ENCODE measurements at places on chromosomes 6 and 20.

GRCh38 chr6:161921602-161922395 is 647.9 kb upstream of the AGPAT4 start:
- no peak for DNase-seq

GRCh38 chr20:33568378-33568777 is 78.5 kb downstream of the CBFA2T2 start:
- no peak for DNase-seq

DNA sequence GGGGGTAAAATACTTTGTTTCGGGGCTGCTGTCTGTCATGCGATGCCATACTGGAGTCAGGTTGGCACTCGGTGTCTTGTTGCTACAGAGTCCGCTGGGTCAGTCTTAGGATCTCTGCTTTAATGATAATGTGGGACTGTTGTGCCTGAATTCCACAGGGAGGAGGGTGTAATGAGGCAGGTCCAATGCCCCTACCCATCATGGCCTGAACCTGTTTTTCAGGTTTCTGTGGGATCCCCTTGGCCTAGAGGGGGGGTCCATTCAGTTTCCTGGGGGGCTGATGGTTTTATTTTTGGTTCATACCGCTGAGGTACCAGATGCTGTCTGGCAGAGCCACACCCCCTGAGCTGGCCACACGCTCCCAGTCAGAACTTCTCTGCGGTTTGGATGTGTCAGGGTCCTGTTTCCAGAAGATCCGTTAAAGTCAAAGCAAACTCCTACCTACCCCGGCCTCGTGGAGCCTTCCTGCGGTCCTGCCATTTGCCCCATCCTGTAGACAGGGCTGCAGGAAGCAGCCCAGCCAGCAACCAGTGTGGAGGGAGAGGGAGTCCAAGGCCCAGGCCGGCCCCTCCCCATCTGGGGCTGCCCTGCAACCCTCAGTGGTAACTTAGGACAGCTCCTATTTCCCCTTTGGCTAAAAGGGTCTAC is 69.7 kb downstream of the TCP11 start:
- no peak for DNase-seq

GRCh38 chr6:144939921-144940320 is 654.8 kb downstream of the UTRN start:
- no peak for DNase-seq

- DNase-seq, result no peak
These were observed 3.5 kb downstream of the CTNNBL1 start for GRCh38 chr20:37697314-37697713.

DNA sequence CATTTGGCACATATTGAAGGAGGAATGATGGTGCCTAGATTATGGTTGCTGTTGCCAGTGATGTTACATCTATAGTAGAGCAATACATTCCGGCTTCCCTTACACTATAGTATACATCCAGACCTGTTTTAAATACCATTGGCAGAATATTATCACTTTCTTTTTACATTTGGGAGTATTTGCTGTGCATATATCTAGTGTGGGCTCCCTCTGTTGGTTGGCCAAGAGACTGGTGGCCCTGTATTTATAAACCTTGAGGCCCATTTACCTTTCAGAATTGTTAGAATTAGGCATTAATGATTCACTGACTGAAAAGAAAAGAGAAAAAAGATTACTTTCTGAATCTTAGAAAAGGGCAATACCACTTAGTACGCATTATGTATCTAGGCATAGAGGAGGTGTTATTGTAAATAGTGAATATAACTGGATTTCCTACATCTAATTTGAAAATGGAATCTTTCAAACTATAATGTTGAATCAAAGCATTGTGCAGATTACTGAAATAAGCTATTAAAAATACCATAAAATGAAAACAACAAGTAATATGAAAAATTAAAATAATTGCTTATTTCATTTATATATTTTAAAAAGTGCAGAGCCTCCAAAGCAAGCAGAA is 628.8 kb upstream of the MAN1A1 start:
- peak; percentile 13 for DNase-seq

DNA sequence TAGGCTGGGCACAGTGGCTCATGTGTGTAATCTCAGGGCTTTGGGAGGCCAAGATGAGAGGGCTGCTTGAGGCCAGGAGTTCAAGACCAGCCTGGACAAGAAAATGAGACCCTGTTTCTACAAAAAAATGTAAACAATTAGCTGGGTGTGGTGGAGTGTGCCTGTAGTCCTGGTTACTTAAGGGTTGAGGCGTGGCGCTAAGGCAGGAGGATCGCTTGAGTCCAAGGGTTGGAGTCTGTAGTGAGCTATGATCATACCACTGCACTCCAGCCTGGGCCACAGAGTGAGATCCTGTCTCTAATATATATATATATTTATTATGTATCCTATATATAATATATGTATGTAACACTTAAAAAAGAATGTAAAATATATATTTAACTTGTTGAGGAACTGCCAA is 7.9 kb upstream of the ABRACL start:
- no peak for DNase-seq

GRCh38 chr6:147170269-147170668 is 33.9 kb upstream of the STXBP5 start:
- no peak for DNase-seq

- DNase-seq, result no peak
These were observed 31.5 kb downstream of the PDE7B start for GRCh38 chr6:135883045-135883444.

GRCh38 chr6:119283979-119284545 is 65.5 kb downstream of the MAN1A1 start:
- no peak for DNase-seq

DNA sequence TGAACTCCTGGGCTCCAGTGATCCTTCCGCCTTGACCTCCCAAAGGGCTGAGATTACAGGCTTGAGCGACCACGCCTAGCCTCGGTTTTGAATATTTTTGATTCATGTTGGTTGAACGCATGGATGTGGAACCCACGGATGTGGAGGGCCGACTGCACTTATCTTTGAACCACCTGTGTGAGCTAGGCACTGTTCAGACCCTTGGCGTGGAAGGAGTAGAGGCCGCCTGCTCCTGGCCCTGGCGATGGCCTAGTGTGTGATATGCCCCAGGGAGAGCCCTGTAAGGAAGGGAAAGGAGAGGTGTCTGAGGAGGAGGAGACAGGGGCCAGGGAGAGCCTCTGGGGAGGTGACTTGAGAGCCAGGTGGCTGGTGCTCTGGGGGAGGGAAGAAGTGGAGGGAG is 64.3 kb downstream of the BCAS4 start:
- no peak for DNase-seq

- no peak for DNase-seq
These were observed 320.7 kb downstream of the CDC5L start for GRCh38 chr6:44708208-44708607.

- no peak for DNase-seq
These were observed 130.1 kb upstream of the ASCC3 start for GRCh38 chr6:101011186-101011585.

- DNase-seq, result no peak
These were observed 26.1 kb upstream of the ARHGAP18 start for GRCh38 chr6:129736105-129736504.

DNA sequence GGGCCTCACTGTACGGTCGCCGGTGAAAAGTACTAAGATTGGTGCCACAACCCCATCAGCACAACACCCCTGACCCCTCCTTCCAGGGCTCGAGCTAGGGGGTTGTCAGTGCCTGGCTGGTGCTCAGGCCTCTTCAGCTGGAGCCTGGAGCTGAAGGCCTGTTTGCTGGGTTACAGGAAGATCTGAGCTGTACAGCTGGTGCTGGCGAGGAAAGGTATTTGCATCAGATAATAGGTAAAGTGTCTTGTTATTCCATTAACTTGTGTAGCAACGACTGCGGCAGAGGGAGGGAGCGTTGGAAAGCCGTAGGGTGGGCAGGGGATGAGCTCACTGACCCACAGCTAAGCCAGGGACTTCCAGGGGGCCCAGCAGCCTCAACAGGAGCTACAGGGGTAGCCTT is 15.8 kb upstream of the SIRPA start:
- DNase-seq, result no peak

DNA sequence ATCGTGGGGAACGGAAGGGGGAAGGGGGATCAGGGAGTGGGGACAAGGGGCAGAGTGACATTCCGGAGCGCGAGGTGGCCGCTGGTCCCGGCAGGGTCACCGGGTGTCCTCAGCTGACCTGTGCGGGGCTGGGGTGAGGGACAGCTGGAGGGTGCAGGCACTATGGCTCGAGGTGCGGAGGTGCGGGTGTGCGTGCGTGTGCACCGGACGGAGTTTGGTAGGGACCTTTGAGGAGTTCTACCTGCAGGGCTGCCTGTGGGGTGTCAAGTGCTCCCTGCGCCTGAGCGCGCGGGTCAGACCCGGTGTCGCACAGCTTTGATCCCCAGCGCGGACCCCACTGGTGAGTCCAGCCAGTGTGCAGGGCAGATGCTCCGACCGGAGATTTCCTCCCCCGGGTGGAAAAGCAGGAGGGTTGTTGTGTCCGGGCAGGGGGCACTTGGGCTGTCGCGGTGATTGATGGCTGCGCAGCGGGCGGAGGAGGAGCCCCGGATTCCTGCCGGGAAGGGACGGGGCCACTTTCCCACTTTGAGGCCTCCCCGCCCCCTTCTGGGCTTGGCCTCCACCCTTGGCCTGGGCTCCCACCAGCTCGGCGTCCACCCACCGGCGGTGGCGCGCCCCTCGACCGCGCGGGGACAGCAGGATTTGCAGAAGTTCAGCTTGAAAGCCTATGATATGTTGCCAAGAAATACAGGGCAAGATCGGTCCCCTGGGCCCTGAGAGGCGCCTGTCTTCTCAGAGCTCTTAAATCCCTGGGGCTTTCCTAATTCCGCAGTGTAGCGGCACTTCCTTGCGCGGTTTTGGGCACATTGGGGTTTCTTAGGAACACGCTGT is 658 bp downstream of the RIN2 start:
- DNase-seq, result no peak

DNA sequence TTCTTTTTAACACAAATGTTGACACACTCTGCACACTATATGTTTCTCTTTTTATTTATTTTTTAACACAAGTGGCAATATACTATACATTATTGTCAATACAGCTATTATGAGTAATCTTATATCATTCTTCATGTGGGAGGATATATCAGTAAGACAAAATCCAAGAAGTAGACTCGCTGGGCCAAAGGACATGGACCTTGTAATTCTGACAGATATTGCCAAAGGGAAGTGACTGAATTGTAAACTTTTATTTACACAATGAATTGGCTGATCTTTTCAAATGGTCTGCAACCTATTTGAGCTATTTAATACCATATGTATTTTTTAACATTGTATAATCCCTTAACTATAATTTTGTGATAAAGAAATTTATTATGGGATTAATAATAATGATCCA is 56.0 kb downstream of the CCDC170 start:
- no peak for DNase-seq

DNA sequence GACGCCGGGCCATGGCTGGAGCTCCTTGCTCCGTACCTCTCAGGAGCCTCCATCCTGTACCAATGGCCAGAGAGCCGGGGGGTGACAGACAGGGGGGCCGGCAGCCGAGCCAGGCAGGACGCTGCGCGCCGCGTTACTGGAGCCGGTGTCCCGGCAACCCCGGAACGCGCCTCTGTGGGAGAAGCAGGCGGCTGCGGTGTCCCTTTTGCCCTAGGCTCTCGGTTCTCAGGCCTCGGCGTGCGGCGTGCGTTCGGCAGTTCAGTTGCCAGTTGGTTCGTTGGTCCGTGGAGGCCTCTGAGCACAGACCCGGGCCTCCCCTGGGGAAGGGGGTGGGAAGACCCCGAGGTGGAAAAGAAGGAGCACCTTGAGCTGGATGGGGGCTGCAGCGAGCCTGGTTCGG is at the start of gene SPATS1:
Gene SPATS1 (plus strand): TSS at position 162 of the 400 bp plus-strand sequence. CDS start 446 bp downstream, outside the sequence.
- no peak for DNase-seq

DNA sequence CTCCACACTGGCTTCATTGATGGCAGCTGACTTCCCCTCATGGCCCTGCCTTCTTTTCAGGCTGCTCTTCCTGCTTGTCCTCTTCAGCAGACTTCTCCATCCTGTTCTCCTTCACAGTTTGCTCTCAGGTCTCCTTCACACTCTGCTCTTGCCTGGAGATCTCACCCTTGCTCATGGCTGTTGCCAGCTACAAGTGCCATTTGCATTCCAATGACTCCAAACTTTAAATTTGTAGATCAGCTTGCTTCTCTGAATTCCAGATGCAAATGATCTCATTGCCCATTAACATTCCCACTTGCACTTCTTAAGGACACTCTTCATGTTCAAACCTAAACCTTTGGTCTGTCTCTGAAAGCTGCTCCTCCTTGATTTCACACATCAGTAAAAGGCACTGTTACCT is 343.0 kb downstream of the QKI start:
- DNase-seq, result no peak

- no peak for DNase-seq
These were observed 41.4 kb downstream of the MYT1 start for GRCh38 chr20:64205611-64206026.

- DNase-seq, result no peak
These were observed 77.8 kb upstream of the XRN2 start for GRCh38 chr20:21225215-21225947.

DNA sequence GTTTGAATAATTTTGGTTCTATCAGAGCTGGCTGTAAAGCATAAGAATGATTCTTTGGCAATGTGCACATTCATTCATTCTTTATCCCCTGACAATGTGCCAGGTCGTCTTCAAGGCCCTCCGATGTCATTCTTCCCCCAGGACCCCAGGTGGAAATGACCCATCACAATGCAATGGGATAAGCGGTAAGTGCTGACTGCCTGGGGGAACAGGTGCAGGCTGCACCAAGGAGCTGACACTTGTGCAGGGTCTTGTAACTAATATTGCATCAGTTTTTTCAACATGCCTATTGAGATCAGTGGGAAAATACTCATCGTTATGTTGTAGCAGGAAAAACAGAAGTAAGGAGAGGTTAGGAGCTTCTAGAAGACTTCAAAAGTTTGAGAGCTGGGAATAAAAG is 105.6 kb downstream of the FOXC1 start:
- DNase-seq, result no peak

- DNase-seq, result no peak
These were observed 95.8 kb upstream of the LY86 start for GRCh38 chr6:6492675-6493074.

DNA sequence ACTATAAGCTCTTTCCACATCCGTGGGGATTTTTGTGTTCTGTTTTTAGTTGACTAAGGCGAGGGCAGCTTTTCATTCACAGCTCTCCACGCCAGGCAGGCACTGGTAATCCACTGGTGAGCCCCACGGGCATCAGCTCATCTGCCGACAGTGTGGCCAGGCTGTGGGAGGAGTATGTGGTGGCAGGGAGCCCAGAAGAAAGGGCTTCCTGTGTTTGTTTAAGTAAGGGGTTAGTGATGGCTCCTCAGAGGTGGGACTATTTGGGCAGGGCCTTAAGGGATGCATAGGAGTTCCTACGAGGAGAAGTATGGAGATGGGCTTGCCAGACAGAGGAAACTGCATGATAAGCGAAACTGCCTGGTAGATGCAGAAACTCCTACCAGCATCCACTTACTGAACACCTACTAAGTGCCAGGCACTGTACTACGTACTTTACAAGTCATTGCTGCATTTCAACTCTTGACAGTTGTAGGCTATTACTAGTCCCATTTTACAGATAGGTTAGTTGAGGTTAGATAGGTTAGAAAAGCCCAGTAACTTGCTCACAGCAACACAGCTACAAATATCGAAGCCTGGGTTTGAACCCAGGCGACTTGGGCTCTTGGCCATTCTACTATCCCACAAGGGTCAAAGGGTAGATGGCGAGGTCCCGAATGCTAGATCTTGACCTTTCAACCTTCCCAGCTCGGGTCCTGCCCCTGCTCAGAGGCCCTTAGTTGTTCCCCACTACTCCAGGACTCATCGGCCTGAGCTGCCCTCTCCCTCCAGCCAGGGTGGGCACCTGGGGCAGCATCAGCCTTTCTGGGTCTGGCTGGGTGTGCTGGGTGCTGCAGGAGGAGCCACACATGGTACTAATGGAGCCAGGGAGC is 55.1 kb downstream of the CEBPB start:
- no peak for DNase-seq

GRCh38 chr6:44094403-44095242 is 32.6 kb downstream of the MRPL14 start:
- DNase-seq, result no peak

Data from RKO (cell line).